ENCODE measurements at places on chromosomes 16 and 17.
A peak's percentile ranks its signal among the peaks of the same experiment; 100 is the strongest.

GRCh38 chr17:76383546-76384221 is 725 bp upstream of the SPHK1 start:
- DNase-seq = no peak

- DNase-seq = no peak
These were observed 211.7 kb upstream of the GSE1 start for GRCh38 chr16:85401370-85401916.

DNA sequence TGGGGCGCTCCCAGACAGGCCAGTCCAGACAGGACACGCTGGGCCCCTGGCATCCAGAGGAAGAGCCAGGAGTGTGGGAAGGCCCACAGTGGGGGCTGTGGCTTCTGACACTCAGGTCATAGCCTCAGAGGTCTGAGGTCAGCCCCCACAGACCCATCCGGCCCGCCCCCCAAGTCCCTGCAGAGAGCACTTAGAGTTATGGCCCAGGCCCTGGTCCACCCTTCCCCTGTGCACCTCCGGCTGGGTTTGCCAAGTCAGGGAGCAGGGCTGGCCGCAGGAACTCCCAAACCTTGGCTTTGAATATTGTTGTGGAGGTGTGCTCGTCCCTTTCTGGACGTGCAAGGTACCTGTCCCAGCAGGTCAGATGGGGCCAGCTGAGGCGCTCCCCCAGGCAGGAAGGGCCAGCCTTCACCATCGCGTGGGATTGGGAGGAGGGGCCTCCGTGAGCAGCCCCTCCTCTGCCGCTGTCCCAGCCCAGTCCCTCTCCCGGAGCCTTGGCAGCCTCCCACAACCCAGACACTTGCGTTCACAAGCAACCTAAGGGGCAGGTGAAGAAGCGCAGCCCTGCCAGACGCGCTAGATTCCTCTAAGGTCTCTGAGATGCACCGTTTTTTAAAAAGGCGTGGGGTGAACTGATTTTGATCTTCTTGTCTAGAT is 74.6 kb downstream of the SOCS1 start:
- DNase-seq = no peak

DNA sequence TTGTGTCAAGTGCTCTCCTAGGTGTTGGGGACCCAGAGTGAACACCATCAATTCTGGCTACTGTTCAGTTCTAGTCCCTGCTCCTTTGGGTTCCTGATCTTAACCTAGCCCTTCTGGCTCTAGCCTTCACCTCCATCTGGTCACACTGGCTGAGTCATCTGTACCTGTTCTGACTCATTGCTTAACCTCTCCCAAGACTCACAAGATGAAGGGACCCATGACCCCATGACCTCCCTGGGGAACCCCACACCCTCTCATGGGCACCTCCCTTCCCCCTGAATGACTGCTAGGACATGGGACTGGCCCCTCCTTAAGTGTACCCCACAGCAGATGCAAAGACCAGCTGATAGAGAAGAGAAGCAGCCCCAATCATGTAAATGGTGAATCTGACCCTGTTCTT is 345.8 kb upstream of the CDH5 start:
- DNase-seq = no peak

DNA sequence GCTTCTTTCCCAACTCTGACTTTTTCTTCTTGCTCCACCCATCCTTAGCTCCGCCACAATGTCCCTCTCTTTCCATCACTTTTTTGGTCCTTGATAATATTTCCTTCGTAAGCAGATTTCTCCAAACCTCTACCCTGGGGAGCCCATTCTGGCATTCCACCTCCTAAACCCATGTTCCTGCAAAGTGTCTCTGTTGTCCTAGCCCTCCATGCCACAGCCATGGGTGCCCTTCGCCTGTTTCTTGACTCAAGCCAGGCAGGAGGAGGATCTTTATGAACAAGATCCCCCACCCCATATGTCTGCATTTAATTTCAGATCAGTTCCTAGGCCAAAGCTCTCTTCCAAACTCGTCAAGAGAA is 42.4 kb downstream of the GAS7 start:
- DNase-seq = no peak

GRCh38 chr16:76857402-76857801 is 333.6 kb upstream of the MON1B start:
- no peak for DNase-seq

GRCh38 chr17:18108401-18109312 is at the start of gene MYO15A:
Gene MYO15A (plus strand): TSS chr17:18108756. CDS start chr17:18118801, 10,045 bp downstream.
- DNase-seq = no peak

GRCh38 chr17:32341857-32342602 is at the start of gene C17orf75:
Gene C17orf75 (minus strand): TSS chr17:32342173. CDS start chr17:32342139, 34 bp downstream.
- DNase-seq = peak; percentile 82

DNA sequence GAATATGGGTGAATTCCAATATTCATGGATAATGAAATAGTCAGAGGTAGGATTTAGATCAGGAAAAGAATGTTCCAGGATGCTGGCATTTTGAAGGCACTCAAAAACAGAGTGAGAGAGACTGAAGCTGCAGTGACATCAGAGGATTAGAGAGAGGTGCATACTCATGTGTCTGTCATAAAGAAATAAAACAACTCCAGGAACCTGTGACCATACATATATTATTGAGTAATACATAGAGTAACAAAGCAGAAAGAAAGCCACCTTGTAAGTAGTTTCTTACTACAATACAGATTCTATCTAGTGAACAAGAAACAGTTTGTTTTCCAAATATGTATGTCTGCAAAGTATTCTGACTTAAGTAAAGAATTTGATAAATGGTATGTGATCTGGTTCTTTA is 62.3 kb upstream of the PHOSPHO1 start:
- no peak for DNase-seq

DNA sequence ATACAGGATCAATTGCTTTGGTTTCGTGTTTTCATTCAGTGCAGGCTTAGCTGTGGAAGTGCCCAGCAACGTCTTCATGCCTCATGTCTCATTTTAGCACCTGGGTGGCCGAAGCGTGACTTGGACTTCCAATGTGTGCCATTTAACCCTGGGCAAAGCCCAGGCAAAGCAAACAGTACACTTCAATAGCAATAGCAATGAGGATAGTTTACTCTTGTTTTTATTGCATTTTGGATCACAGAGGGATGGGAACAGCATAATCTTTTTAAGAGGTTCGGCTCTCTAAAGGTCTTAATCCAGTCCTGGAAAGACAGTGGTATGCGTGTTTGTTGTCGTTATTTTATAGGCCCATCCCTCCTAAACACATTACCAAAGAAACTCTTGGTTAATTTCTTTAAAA is 86.2 kb downstream of the HS3ST3B1 start:
- DNase-seq = no peak

DNA sequence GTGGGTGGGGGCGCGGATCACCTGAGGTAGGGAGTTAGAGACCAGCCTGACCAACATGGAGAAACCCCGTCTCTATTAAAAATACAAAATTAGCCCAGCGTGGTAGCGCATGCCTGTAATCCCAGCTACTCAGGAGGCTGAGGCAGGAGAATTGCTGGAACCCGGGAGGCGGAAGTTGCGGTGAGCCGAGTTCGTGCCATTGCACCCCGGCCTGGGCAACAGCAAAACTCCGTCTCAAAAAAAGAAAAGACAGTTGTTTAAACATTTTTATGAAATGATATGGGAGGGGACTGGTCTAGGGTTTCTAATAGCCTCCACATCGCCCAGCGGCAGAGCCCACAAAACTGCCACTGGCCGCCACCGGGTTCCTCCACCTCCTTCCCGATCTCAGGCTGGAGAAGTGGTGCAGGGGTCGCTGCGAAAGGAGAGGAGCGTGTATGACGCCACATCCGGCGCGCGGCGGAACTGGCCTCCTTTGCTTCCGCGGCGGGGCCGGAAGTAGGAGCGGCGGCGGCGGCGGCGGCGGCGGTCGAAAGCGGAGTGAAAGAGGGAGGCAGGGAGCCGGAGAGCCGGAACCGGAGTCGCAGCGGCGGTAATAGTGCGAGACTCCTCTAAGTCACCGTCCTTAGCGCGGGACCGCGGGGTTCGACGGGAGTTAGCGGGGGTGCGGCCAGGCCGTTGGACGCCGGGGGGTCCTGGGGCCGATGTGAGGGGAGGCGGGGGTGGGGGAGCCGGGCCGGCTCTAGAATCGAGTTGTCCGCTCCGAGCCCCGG is at the start of gene PPP4C:
Gene PPP4C, plus strand, starts transcription at position 492 of the 773 bp plus-strand sequence. CDS start 384 bp downstream, outside the sequence.
- DNase-seq = peak; percentile 83

DNA sequence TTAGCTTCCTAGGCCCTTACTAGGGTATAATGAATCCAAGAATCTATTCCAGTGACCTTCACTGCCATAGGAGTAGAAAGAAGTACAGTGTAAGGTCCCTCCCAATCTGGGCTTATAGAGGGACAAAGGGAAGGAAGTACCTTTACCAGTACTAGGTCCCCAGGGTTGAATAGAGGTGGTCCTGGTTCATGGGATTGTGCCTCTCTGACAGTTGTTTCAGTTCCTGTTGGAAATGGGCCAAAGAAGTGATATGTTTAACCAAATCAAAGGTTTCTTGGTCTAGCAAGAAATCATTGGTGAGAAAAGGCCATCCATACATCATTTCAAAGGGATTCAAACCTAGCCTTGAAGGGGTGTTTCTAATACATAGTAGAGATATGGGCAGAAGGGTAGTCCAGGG is 16.0 kb upstream of the ZNHIT3 start:
- DNase-seq = no peak

DNA sequence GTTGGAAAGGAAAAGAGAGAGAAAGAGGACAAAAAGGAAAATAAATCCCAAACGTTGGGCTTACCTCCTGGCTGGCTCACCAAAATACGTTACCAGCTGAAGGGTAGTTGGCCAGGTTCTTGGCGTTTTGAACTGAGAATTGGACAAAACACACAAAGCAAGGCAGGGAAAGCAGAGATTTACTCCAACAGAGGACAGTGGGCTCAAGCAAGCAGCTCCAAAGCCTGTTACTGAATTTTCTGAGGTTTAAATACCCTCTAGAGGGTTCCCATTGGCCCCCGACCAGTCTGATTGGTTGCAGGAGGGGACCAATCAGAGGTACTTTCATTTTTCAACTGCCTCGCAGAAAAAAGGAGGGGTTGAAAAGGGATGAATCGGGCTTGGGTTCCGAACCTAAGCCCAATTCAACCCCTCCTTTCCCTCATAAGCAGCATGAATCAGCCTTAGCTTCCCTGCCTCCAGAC is 55.6 kb upstream of the ALOX12 start:
- DNase-seq = peak; percentile 18

DNA sequence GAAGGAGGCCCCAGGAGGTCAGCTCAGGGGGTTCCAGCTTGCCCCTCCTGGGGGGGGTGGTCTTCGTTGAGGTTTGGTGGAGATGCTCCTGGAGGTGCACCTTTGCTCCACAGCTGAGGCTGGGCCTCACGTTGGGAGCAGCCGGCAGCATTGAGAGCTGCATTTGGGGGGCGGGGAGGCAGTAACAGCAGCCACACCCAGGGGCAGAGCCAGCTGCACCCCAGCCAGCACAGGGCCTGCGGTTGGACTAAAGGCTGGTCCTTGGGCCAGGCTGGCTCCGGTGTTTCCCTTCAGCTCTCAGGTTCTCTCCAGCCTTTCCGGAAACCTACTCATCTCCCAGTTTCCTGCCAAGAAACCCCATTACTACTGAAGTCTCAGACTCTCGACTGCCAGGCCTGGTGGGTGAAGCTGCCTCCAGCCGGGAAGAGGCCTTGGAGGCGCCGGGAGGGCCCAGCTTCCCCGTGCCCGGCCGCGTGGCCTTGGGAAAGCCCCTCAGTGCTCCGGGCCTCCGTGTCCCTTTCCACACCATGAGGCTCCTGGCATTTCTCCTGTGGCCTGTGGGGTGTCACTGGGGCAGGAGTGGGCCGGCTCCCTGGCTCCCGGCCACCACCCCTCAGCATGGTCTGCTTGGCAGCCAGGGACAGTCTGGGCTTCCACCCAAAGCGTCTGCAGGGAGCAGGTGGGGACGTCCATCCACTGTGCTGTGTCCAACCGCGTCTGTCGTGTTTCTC is 14.0 kb upstream of the BAIAP2 start:
- DNase-seq = peak; percentile 61

DNA sequence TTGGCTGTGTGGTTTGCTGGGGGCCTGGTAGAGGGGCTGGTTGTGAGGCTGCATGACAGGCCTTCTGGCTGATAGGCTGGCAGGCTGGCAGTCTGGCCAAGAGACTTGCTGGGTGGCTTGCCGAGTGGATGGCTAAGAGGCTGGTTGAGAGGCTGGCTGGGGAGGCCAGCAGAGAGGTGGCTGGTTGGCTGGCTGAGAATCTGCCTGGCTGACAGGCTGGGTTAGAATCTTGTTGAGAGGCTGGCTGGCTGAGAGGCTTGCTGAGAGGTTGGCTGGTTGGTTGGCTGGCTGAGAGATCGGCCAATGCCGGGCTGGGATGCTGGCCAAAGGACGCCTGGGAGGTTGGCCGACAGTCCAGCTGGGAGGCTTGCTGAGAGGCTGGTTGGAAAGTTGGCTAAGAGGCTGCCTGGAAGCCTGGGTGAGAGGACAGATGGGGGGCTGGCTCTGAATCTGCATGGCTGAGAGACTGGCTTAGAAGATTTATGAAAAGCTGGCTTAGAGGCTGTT is 35.9 kb upstream of the ACSM2B start:
- peak; percentile 24 for DNase-seq

- no peak for DNase-seq
These were observed 155.4 kb upstream of the FOXF1 start for GRCh38 chr16:86354641-86355513.

DNA sequence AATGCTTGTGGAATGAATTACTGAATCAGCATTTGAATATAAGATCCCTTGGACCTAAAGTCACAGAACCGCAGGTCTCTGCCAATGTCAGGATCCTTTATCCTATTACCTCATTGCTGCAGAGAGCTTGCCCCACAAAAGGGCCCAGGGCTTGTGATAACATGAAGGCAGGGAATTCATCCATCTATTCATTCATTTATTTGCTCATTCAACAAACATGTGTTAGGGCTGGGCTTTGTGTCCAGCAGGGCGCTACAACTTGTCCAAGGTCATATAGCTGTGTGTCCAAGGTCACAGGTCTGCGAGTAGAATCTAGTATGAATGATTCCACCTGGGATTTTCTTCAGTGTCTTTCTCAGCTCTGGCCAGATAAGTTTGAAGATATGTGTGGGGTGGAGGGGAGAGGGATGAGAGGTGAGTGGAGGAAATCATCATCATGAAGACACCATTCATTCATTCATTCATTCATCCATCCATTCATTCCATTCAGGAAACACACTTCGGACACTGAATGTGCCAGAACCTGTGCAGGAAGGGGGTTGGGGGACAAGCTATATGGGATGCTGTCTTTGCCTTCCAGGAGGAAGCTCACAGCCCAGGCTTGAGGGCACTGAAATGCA is 1.3 kb upstream of the UNC45B start:
- DNase-seq = no peak

DNA sequence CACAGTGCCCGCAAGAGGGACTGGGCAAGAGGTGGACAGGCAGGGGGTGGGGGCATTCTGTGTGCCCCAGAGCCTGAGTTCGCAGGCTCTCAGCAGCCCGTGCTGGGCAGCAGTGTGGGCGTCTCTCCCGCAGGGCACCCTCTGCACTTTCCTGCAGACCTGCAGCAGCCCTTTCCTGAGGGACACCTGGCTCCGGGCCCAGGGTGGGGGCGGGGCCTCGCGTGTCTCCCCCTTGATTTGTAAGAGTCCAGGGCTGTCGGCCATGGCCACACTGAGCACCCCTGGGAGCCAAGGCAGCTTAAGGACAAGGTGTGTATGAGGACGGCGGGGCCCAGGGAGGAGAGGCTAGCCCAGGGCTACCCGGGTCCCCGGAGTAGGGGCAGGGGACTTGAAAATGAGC is 33.4 kb upstream of the SLC38A10 start:
- DNase-seq = no peak

- no peak for DNase-seq
These were observed 12.9 kb downstream of the TMEM98 start for GRCh38 chr17:32940706-32941390.

GRCh38 chr17:15468126-15468525 is 705 bp upstream of the CDRT4 start:
- no peak for DNase-seq
